ENCODE measurements at places on chromosomes 4 and X.

- no peak for DNase-seq
Measured at GRCh38 chrX:74656079-74656745, 41.8 kb upstream of the RLIM start.

- no peak for DNase-seq
Measured at GRCh38 chr4:98399915-98400314, 138.7 kb downstream of the RAP1GDS1 start.

DNA sequence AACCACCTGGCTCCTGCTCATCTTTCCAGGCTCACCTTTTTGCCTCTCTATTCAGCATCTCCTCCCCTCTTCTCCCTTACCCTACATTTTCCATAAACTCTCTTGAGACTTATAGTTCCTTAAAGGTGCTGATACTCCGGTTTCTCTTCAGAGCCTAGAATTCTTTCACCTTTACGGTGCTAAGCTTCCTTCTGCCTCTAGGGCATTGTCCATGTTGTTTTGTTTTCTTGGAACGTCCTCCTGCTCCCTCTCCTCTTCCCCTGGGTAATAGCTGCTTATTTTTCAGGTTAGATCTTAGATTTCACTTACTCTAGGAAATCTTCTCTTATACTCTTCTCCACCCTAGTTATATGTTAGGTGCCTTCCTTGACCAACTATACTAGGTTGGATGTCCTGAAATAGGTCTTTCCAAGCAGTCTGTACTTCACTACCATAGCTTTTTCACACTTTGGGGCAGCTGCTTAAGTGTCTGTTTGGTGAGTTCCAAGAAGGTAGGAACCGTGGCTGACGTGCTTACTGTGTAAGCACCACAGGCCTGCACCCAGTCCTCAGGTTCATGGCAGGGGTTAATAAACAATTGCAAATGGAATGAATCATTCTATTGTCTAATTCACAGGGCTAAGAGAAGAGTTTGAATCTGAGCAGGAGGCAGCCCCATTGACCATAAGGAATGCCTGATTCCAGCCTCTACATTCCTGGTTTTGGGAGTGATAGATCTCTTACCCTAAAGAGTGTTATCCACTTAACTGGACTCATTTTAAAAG is 227.5 kb downstream of the MGST2 start:
- DNase-seq = no peak

GRCh38 chr4:35229021-35229420 is 1015.3 kb downstream of the ARAP2 start:
- no peak for DNase-seq

- DNase-seq = no peak
Measured at GRCh38 chr4:5852523-5853202, 40.2 kb downstream of the CRMP1 start.

GRCh38 chrX:154654372-154654771 is 993 bp upstream of the CTAG2 start:
- DNase-seq = no peak

DNA sequence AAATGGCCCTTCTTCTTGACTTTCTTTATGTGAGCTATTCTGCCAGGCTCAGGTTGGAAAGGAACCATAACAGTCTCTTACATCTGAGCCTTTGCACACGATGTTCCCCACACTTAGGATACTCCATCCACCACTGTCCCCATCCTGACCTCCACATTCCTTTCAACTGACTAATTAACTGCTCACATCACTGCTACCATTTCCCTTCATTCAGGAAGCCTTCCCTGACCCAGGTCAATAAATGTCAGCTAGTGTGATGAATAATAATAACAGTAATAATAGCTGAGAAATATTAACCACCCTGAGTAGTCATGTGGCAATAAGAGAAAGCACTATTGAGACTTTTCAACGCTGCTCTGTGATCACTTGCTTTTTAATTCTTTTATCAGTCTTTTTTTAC is 291.7 kb downstream of the KCNIP4 start:
- no peak for DNase-seq

- no peak for DNase-seq
Measured at GRCh38 chr4:147042046-147042445, 96.4 kb upstream of the TTC29 start.

DNA sequence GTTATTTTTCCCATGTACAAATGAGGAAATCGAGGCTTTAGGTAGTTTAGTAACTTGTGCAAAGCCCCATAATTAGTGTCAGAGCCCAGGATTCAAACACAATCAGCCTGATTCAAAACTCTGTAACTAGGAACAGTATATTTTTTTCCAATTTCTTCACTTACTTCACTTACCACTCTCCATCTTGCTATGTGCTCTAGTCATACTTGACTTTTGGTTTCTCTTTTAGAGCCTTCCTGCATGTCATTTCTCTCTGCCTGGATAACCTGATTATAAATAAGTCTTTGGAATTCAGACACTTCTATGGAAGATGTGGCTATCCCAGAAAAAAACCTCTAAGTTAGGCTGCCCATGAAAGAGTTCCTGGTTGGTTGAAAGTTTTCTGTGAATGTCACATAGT is 22.2 kb downstream of the SATL1 start:
- no peak for DNase-seq

GRCh38 chrX:41923978-41924683 is 777 bp upstream of the CASK start:
- DNase-seq = no peak

DNA sequence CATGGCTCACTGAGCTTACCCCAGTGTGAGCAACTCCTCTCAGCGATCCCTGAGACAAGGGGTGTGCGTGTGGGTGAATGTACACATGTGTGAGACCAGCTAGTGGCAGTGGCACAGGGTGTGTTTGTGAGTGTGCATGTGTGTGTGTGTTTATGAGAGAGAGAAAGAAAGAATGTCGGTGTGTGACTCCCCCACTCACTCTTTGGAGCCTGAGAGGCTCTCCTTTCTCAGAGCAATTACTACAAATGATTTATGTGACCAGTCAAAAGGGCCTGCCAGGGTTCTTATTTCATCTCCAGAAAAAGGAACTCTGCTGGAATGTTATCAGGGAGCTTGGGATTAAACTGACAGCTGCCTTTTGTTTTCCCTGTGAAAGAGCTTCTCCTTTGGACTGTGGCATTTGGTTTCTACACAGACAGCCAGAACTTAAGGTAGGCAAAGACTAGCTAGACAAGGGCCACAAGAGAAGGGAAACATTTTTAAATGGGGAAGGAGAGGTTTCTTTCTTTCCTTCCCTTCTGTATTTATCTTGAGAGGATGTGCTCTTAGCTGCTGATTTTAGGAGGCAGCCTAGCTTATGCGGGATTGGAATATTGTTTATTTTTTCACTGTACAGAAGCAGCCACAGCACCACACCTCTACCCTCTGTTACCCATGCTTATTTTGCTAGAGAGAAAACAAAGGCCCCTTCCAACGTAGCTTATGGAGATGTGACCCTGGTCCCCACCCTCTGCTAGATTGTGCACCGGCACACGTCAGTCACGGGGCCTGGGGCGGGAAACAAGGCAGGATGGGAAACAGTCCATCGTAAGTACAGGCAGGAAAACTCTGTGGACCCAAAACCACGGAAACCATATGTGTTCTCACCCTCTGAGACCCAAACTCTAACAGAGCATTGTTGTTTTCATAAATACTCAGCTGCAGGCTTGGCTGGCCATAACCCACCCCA is 143.5 kb downstream of the MGST2 start:
- DNase-seq = no peak

Measured in activated CD8-positive, alpha-beta memory T cell treated with anti-CD3 and anti-CD28 coated beads for 1 hour (primary cell).